Osteoblast (primary cell): ENCODE measurements at places on chromosomes 3 and 15. TPM values are rescaled to one million over a fixed set of nuclear protein-coding genes. Genes with fewer than 3 reads are reported as not detected.

The CXCR6 gene
- total RNA-seq: not detected in 2 replicates

The CCDC33 gene
- 0.29 TPM in 1 of 2 replicates, not detected in the other for total RNA-seq

DNA sequence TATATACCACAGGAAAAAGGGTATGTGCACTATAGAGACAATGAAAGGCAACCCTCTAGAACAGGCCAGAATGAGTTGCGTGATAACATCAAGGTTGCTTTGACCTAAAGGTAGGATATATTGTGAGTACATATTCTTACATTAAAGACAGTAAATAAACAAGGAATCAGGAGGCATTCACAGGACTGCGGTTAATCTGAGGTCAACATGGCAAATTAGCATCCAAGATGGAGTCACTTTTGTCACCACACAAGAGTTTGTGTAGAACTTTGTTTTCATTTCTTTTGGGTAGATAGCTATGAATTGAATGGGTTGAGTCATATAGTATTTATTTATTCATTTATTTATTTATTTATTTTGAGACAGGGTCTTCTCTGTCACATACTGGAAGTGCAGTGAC lies 11.5 kb upstream of the SCAP start:
- no peak for DNase-seq

DNA sequence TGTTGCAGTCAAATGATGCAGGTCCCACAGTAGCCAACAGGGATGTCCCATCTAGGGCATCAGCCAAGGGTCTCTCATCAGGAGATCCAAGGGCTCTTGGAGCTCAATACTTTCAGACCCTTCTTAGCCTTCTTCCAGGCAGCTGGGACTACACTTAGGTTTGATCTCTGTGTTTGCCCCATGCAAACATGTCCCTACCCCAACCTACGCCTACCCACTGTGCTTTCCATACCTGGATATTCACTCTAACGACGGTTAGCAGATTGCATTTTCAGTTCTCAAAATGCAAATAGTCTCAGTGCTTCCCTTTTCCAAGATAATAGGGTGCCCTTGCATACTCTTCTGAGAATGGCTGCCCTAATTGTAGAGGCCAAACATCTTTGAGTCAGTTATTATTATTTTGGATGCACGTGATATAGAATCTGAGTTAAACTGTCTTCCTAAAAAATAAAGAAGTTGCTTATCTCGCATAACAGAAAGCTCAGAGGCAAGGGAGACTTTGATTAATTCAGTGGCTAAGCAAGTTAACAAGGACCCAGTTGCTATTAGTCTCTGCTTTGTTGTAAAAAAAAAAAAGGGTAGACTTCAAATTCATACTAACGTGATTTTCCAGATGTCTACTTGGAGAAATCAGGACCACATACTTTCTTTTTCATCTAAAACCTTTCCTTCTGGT lies 1.0 kb upstream of the CEP70 start:
- no peak for DNase-seq

DNA sequence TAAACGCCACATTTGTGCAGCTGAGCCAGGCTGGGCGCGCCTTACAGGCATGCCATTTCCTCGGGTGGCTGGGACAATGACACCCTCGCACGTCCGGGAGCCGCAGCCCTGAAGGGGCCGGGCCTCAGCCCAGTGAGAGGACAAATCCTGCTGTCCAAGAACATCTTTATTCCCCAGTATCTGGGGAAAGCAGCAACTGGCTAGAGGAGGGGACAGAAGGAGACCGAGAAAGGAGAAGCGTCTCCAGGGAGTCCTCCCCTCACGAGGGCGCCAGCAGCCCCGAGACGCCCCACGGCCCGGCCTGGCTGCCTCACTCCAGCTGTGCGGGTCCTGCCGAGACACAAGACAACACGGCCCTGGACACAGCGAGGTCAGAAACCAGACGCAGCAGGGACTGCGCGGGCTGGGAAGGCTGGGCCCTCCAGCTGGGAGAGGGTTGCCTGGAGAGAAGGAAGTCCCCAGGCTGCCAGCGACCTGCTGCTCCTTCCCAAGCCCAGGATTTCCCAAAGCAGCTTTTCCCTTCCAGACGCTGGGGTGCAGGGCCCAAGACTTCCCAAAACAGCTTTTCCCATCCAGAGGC lies 130.2 kb downstream of the CHSY1 start:
- peak; percentile 89 for DNase-seq
